ENCODE measurements at places on chromosomes 11 and 22.

- DNase-seq, result no peak
These were observed 14.7 kb downstream of the STX3 start for GRCh38 chr11:59769828-59770227.

- DNase-seq, result no peak
These were observed 54.1 kb upstream of the BDNF start for GRCh38 chr11:27754035-27755017.

GRCh38 chr11:45657496-45658260 lies 7.7 kb downstream of the CHST1 start:
- no peak for DNase-seq

GRCh38 chr11:62054484-62055121 lies 69.2 kb upstream of the INCENP start:
- DNase-seq, result no peak

DNA sequence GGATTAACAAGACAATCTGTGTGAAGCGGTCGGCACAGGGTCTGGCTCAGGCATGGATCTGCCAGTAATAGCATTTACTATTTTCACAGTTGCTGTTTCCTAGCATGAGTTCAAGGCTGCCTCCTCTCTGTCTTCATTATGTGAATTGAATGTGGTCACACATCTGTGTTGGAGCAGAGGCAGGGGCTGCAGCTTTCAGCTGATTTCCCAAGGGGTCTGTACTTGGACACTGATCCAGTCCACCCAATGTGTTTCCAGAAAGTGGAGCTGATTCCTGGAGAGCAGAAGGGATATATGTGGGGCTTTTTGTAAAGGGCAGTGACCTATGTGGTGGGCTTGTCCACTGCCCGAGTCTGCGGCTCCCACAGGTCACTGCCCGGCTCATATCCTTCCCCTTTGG lies 3.5 kb upstream of the CELSR1 start:
- DNase-seq, result no peak

- no peak for DNase-seq
These were observed 3.3 kb upstream of the ABCG4 start for GRCh38 chr11:119145551-119145950.

DNA sequence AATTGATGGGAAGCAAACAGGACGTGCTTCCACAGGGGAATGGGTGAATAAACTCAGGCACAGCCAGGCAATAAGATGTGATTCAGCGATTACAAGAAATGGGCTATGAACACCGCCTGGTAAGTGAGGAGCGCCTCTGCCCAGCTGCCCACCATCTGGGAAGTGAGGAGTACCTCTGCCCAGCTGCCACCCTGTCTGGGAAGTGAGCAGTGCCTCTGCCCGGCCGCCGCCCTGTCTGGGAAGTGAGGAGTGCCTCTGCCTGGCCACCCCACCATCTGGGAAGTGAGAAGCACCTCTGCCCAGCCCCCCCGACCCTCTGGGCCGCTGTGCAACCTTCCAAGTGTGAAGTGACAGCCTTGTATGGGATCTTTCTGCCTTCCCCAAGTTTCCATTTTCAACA lies 73.2 kb upstream of the PRR5 start:
- DNase-seq, result no peak

- DNase-seq, result no peak
These were observed 446.3 kb downstream of the SOX6 start for GRCh38 chr11:15909937-15910598.

DNA sequence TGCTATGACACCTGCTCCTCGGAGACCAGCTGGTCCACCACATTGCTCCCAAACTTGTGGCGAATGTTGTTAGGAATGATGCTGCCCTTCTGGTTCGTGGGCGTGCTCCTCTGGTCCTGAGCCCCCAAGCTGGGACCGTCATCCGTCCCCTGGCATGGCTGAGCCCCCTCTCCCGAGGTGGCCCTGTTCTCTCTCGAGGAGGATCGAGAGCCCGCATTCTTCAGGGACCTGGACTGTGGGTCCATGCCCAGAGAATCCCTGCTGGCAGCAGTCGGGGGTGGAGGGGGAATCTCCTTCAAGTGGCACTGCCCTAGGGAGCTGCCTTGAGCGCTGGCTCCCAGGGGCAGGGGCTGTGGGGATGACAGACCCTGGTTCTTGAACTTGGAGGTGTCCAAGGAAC lies 17.4 kb downstream of the TST start:
- no peak for DNase-seq

GRCh38 chr11:112694245-112694644 lies 267.0 kb upstream of the NCAM1 start:
- no peak for DNase-seq

- no peak for DNase-seq
These were observed 465.5 kb downstream of the GUCY1A2 start for GRCh38 chr11:106552694-106553203.

DNA sequence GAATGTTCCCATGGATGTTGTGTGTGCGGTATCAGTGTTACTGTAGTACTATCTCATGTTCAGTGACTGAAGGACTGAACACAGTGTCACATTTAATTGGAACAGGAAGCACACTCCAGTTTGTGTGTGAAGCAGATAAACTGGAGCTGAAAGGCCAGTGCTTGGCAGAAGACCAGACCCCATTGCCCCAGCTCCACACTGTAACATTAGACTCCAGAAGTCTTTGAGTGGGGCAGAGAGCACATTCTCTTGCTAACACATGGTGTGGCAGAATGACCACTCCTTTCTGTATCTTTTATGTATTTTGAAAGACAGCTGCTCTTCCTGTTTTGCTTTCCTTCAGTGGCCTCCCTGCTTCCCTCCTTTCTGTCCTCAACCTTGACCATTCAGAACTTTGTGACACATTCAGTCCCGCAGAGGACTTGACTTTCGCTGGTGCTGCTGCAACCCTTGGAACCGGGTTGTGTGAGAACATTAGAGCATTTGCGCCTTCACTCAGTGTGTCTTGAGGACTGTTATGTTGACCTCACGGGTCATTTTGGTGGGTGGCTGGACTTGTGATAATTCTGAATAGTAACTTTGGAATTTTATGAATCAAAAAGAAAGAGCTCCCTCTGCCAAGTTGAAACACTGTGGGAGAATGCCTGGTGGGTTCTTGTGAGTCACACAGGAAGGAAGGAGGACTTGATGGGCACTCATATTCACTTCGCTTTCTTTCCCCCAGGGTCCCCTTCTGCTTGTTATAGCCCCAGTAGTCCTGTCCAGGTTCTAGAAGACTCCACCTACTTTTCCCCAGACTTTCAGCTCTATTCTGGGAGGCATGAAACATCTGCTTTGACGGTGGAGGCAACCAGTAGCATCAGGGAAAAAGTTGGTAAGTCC lies 26.4 kb downstream of the AMOTL1 start:
- DNase-seq, result peak; percentile 72

GRCh38 chr11:7793233-7793632 lies 3.5 kb downstream of the OR5P2 start:
- DNase-seq, result no peak

- DNase-seq, result no peak
These were observed 2.4 kb downstream of the JAM3 start for GRCh38 chr11:134071306-134071705.

DNA sequence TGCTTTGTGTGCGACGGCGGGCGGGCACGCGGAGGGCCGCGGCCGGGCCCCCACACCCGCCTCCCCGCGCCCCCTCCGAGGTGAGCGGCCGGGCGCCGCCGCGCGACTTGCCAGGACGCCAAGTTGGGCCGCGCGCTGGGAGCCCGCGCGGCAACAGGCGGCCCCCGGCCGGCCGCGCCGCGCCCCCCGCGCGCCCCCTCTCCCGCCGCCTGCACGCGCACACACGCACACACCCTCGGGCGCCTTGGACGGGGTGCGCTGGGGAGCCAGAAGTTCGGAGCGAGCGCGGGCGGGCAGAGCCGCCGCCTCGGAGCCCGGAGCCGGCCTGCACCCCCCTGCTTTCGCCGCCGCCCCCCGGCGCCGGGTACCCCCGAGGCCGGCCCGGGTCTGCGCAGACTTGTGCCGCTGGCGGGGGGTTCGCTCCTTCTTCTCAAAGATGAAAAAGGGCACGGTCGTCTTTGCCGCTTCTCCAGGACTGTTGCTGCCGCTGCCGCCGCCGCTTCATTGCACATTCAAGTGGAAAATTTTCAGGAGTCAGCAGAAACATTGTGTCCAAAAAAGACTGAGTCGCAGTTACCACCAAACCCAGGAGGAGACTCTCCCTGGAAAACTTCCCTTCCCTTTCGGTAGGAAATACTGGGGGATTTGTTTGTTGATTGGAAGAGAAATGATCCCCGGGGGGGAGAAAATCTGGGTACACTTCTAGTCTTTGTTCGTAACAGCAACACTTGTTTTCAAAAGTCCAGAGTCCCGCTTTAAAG lies 895 bp downstream of the TEAD1 start:
- no peak for DNase-seq

- no peak for DNase-seq
These were observed 24.2 kb upstream of the TREH start for GRCh38 chr11:118703563-118704106.

DNA sequence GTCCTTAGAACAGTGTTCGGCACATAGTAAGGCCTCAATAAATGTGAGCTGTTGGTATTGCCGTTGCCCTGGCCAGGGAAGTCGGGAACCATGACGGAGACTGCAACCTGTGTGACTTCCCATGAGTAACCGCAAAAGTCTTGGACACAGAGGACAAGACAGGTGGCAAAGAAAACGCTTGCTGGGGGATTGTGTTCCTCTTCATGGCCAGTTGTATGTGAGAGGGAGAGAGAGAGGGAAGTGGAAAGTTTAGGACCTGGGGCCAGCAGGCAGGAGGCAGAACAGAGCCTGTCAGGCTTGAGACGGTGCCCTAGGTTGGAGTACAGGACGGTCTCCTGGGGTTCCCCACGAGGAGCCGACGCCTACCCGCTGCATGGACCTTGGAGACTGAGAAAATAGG lies 90.2 kb downstream of the CEP164 start:
- no peak for DNase-seq

DNA sequence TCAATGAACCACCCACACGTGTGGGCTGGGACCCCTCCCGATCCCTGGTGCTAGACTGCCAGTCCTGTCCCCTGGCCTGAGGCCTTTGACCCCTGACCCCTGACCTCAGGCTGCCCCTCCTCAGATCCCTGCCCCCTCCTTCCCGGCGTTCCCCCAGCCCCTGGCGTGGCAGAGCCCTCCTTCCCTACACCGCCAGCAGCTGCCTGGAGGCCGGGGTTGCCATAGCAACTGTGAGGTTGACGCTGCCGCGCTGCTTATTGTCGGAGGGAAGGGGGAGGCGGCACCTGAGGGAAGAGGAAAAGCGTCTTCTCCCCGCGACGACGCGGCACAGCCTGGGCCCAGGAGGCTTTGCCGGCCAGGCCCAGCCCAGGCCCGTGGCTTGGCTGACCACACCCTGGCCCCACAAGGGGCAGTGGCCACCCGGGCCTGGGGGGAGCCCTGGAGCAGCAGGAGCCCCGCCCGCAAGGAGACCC lies 32.6 kb downstream of the SHANK3 start:
- DNase-seq, result no peak

- no peak for DNase-seq
These were observed 39.8 kb upstream of the MUC5AC start for GRCh38 chr11:1117992-1118391.

DNA sequence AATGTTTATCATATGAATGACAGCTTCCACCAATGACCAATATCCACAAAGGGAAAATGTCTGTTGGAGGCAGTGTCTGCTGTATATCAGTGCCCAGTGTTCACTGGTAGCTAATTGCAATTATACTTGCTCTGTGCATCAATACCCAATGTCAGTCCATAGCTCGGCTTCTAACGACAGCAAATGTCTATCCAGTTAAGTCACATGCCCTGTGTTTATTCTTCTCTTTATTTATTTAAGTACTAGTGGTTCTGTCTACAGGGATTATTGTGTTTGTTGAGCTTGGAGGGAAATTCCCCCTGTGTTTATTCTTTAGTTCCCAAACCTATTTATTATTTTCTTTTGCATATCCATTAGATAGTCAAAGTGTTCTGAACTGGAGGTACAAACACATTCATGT lies 18.6 kb downstream of the TSKU start:
- DNase-seq, result no peak

DNA sequence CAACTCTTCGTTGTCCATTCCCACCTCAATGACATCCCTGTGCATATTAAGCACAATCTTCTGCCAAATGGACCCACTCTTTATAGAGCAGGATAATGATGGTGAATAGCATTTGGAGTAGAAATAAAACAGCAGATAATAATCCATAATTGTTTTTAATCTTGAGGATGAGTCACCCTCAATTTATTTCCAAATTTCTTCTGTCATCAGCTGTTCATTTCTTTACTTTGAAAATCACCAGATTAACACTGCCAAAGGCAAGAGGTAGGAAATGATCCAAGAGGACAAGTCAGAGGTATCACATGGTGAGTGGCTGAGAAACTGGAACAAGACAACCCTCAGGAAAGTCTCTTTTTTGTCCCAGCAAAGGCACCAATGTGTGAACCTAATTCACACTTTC lies 7.3 kb upstream of the AMBRA1 start:
- DNase-seq, result no peak

DNA sequence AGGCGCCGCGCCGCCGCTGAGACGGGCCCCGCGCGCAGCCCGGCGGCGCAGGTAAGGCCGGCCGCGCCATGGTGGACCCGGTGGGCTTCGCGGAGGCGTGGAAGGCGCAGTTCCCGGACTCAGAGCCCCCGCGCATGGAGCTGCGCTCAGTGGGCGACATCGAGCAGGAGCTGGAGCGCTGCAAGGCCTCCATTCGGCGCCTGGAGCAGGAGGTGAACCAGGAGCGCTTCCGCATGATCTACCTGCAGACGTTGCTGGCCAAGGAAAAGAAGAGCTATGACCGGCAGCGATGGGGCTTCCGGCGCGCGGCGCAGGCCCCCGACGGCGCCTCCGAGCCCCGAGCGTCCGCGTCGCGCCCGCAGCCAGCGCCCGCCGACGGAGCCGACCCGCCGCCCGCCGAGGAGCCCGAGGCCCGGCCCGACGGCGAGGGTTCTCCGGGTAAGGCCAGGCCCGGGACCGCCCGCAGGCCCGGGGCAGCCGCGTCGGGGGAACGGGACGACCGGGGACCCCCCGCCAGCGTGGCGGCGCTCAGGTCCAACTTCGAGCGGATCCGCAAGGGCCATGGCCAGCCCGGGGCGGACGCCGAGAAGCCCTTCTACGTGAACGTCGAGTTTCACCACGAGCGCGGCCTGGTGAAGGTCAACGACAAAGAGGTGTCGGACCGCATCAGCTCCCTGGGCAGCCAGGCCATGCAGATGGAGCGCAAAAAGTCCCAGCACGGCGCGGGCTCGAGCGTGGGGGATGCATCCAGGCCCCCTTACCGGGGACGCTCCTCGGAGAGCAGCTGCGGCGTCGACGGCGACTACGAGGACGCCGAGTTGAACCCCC lies 798 bp downstream of the BCR start:
- DNase-seq, result no peak

- DNase-seq, result no peak
These were observed 1.2 kb downstream of the CNIH2 start for GRCh38 chr11:66279092-66279734.

DNA sequence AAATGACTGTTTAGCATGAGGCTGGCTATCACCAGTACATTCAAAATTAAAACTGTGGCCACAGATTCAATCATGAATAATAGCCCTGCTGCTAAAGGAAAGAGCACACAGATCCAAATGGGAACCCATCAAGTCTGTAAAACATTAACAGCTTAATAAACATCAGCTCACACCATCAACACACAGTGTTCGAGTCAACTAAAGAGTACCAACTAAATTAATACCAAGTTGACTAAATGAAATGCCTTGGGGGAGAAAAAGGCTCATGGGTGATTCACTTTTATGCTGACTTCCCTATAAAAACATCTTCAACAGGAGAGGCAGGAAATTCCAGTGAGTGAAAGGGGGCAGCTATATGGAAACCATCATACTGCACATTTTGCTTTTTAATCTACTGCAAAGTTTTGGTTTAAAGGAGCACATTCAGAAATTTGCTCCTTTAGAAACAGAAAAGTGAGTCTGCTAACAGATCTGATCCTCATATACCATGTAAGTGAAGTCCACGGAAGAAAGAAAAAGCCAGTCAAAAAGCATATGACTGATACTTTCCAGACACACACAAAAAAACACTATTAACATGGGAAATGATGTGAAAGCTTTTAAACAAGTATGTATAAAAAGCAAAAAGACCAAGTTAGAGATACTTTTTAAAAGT lies 16.3 kb downstream of the LGR4 start:
- no peak for DNase-seq
